H7 (cell line): ENCODE measurements at places on chromosomes 1 and 21. TPM values are rescaled to one million over a fixed set of nuclear protein-coding genes. Genes with fewer than 3 reads are reported as not detected.

- no peak for DNase-seq
These were observed 21.5 kb downstream of the RPL5 start for GRCh38 chr1:92853299-92853698.

GRCh38 chr1:160675641-160676410 lies 29.0 kb upstream of the SLAMF1 start:
- peak; percentile 42 for DNase-seq

DNA sequence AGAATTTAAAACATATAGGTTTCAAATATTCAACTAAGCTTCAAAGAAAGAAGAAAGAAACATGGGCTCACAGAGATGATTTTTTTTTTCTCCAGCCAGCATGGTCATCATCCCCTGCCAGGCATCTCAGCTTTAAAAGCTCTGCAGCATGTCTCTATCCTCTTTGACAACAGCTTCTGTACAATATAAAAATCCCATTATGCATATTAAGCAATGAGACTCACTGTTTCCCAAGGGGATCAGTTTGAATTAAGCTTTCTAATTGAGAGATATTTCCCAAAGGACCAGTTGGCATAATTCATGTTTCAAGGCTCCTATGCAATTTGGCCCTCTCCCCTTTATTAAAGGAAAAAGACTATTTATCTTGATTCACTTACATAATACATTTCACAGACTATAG lies 220.3 kb downstream of the GRIK1 start:
- no peak for DNase-seq

GRCh38 chr1:205294175-205294917 lies 27.2 kb downstream of the NUAK2 start:
- DNase-seq, result peak; percentile 84

- no peak for DNase-seq
These were observed 326.1 kb downstream of the ASTN1 start for GRCh38 chr1:176838276-176838995.

DNA sequence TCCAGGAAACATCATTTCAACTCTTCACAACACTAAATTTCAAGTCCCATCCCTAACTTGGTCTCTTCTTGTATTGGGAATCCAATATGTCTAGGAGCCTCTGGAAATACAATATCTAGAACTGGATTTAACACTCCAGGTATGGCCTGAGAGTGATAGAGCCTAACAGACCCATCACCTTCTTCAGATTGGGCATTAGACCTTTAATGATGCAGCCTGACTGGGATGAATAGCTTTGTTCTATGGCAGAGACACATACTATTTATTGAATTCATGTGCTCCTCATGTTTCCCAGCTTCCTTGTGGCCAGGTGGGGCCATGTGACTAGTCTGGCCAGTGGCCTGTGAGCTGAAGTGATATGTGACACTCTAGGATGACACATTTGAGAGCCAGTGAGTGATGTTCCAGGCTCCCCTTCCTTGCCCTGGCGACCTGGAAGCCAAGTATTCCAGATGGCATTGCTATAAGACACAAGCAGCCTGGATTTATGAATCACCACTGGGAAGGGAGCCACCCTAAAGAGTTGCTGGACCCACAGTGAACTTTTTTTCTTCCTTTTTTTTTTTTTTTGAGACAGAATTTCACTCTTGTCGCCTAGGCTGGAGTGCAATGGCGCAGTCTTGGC lies 31.0 kb upstream of the POU3F1 start:
- DNase-seq, result no peak

- no peak for DNase-seq
These were observed 54.1 kb upstream of the ID3 start for GRCh38 chr1:23613191-23614031.

- peak; percentile 27 for DNase-seq
These were observed 6.9 kb downstream of the TFF3 start for GRCh38 chr21:42308161-42308913.

- no peak for DNase-seq
These were observed 9.3 kb upstream of the PIGC start for GRCh38 chr1:172453153-172453545.

DNA sequence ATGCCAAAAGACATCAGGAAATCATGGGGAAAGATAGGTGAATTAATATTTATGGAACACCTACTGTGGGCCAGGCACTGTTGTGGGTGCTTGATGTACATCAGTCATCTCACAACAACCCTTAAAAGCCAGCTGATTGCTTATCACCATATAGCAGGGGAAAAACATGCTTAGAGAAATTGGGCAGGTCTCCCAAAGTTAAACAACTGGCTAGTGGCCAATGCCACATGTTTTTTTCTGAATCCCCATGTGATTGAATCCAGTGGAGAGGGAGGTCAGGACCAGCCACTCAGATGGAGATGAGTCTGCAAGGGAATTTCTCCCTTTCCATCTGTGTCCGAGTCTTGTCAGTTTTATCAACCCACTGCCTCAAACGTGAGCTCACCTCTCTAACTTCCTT lies 33.5 kb downstream of the UTP25 start:
- DNase-seq, result no peak

DNA sequence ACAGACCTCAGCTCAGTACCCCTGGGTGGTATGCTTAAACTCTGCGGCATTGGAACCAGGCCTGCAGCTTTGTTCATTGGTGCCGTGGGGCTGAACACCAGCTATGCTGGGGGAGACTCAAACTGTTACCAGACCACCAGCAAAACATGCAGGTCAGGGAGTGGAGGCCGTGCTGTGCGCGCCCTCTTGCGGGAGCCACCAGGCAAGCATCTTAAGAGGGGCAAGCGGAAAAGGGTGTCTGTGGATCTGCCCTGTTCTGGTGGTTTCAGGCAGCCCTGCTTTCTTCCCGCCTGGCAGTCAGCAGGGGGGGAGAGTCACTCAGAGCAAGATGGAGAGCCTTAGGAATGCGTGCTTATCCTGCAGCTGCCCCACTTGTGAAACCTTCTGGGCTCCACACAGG lies 276.9 kb upstream of the ZRANB2 start:
- DNase-seq, result peak; percentile 18

DNA sequence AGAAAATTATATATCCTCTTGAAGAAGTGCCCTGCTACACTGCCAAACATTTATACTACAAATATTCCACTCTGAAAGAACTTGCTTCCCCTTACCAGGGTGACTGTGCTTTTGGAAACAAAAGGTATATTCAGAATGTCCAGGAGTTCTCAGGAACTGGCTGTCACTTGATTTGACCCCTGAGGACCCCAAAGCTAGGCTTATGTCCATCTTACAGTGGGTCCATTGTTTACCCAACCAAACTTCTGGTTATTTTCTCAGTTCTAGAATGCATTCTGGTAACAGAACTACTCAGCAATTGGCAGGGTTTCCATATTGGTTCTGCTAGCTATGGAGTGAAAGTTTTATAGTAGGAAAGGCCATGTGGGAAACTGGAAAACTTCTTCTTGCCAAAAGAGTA lies 207.1 kb upstream of the KCTD3 start:
- no peak for DNase-seq

DNA sequence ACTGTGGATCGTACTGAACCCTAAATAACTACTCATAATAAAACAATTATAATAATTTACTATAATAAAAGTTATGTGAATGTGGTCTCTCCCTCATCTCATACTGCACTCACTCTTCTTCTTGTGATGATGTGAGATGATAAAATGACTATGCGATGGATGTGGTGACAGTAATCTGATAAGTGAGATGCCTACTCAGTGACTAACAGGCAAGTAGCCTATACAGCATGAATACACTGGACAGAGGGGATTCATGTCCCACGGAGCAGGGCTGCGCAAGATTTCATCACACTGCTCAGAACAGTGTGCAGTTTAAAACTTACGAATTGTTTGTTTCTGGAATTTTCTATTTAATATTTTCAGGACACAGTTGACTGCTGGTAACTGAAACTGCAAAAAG lies 304.0 kb downstream of the DUSP10 start:
- DNase-seq, result no peak

DNA sequence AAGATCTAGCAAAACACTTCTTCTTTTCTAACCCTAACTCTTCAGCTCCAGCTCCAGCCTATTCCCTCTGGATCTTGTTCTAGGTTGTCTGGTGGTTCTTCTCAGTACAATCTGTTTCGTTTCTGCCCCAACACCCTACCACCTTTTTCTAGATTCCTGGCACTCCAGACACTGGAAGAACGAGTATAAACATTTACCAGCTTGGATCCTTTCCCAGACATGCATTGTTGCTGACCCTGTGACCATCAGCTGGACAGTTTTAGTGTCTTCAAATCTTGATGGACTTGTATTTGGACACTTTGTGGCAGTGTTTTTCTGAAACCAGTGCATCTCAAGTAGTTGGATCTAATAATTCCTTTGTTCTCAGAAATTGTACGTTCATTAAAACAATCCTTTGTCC lies 30.6 kb upstream of the CACNA1E start:
- DNase-seq, result no peak

The SELL gene
- total RNA-seq, result not detected in 2 replicates

The CLCNKA gene
- total RNA-seq, result 0.10 and 0.85 TPM in 2 replicates

The SLC16A4 gene
- total RNA-seq, result 0.41 and 0.42 TPM in 2 replicates

The SLFNL1 gene
- 0.30 TPM in 1 of 2 replicates, not detected in the other for total RNA-seq

The GJA8 gene
- total RNA-seq, result not detected in 2 replicates

The CD52 gene
- total RNA-seq, result 5.1 and 8.3 TPM in 2 replicates

The CENPL gene
- 32.8 and 33.1 TPM in 2 replicates for total RNA-seq

The NSL1 gene
- total RNA-seq, result 108 and 112 TPM in 2 replicates

The OR2T29 gene
- not detected in 2 replicates for total RNA-seq
